Iris pigment epithelial cell (primary cell): ENCODE measurements at places on chromosomes 13 and 19.

GRCh38 chr13:110528371-110528770 lies 33.2 kb downstream of the RAB20 start:
- DNase-seq: peak; percentile 95

- DNase-seq: no peak
Measured at GRCh38 chr13:108444448-108444847, 174.9 kb downstream of the TNFSF13B start.

DNA sequence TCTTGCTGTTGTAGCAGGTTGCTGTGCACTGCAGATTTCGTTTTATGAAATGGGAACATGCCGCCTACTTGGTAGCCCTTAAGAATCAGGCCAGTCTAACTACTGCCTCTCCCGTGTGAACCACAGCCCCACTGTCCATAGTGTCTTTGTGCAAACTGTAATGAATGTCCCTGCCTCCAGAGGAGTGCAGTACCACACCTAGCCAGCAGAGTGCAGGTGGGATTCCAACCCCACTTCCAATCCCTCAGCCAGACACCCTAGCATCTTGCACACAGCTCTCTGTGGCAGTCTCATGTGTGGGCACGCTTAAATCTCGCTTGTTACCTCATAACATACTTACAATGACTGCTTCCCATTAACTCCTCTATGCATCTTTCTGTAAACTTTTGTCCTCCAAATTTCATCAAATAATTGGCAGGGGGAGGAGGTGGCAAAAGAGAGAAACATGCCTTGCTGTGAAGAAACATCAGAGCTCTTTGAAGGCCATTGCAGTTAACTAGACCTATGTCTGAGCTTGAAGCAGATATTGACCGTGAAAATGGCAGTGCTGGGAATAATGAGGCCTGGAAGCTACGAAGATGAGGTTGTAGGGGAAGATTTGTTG lies 47.2 kb downstream of the ZAR1L start:
- DNase-seq: peak; percentile 12

DNA sequence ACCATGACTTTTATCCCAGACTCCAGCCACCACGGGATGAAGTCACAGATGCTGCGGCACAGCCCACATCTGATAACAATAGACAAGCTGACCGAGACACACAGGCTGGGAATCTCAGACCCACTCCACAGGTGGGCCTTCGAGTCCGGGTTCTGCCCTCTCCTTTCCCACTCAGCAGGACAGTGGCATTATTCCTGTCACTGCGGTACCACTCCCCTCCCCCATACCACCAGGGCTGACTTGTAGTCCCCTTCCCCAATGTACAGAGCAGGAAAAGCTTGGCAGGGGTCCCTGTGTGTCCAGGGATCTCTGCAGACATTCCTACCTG lies 179 bp upstream of the AMER2 start:
- no peak for DNase-seq

GRCh38 chr19:49953416-49953815 lies 7.6 kb downstream of the SIGLEC11 start:
- DNase-seq: peak; percentile 13

GRCh38 chr19:548886-549830 lies 5.3 kb downstream of the GZMM start:
- DNase-seq: no peak

DNA sequence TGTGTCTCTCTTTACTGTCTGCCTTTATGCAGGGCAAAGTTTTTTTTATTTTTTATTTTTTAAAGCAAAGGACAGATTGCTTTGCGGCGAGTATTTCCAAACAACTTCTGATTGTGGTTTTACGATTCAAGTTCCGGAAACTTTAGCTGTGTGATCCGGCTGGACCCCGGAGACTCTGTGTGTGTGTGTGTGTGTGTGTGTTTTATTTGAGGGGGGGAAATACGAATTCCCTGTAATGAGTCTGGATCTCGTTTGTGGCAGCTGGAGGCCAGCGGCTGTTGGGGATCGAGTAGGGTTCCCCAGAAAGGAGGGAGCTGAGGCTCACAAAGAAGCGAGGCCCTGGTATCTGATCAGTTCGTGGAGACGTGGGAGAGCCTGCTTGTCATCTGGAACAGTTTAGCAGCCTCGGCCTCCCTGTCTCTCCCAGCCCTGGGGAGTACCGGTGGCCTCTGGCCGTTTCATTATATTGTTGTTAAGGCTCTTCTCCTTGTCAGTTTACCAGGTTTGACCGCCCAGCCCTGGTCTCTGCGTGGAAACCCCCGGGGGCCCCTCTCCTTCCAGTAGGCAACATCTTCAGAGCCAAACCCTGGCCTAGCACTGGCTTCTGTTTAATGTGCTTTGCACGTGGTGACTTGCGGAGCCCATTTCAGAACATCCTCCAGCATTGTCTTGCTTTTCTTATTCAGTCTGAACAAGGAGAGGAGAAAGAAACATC lies 1.3 kb downstream of the FARP1 start:
- peak; percentile 66 for DNase-seq

DNA sequence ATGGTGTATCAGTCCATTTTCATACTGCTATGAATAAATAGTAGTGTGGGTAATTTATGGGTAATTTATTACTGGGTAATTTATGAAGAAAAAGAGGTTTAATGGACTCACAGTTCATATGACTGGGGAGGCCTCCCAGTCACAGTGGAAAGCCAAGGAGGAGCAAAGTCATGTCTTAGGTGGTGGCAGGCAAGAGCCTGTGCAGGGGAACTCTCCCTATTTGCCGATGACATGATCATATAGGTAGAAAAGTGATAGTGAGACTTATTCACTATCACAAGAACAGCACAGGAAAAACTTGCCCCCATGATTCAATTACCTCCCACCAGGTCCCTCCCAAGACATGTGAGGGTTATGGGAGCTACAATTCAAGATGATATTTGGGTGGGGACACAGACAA lies 1137.7 kb downstream of the UQCRFS1 start:
- DNase-seq: no peak

GRCh38 chr13:63409791-63410351 lies 1994.2 kb upstream of the PCDH20 start:
- DNase-seq: no peak

DNA sequence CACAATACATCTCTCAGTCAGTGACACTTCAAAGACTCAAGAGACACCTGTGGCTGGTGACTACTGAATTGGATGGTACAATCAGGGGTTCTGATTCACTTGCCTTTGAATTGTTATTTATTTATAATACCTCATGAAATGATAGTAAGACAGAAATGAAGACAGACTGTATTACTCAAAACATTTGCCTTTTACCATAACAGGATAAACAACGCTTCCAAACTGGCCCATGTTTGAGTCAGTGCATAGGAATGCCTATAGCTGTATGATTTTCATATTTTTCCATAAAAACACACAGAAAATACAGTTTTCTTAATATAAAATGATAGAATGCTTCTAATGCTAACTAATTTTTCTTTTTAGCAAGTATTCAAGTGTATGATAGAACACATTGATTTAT lies 59.5 kb upstream of the FGF14 start:
- peak; percentile 44 for DNase-seq

DNA sequence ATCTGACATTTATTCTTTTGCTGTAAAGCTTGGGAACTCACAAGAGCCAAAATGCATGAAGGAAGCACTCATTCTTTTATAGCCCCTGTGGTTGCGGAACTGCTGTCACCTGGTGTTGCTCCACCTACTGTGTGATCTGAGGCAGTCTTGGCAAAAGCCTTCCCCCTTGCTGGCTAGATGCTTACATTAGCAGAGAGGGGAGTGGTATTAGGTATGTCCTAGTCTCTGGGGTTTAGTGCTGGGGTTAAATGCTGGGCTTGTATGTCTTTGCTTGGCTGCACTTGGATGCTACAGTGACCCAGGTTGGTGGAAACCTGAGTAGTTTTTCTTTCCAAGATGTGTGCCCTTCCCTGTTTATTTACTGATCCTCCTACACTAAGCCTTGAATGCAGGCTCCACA lies 99.3 kb downstream of the WDFY2 start:
- DNase-seq: no peak

DNA sequence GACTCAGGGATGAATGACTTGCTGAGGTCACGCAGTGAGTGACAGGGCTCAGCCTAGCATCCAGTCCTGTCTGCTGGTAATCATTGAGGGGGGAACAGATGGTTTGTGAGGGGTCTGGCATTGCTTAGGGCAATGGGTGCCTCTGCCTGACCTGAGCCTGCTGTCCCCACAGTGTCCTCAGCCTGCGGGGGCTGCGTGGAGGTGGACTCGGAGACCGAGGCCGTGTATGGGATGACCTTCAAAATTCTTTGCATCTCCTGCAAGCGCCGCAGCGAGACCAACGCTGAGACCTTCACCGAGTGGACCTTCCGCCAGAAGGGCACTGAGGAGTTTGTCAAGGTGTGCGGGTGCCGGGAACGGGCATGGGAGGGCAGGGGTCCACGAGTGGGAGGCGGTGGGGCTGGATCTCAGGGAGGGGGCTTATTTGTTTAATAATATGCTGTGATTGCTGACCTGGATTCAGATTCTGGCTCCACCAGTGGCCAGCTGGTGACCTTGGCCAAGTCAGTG lies 2.1 kb downstream of the SCN1B start:
- no peak for DNase-seq

GRCh38 chr19:5255602-5256231 lies 84.9 kb downstream of the PTPRS start:
- DNase-seq: no peak

GRCh38 chr19:50450369-50451222 lies 17.9 kb downstream of the MYBPC2 start:
- no peak for DNase-seq

DNA sequence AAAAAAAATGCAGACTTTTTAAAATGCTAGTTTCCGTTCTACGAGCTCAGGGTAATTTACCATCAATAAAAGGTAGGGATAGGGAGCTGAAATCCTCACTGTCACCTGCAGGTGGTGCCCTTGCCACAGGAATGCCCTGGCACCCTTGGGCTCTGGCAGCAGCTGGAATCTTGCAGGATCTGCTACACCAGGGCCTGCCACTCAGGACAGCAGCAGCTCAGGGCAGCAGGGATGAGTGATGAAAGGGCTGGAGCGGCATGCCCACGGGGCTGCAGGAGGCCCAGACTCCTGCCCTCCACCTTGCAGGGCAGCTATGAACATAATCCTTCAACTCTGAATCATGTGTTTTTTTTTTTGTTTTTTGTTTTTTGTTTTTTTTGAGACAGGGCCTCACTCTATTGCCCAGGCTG lies 54.0 kb downstream of the GNG7 start:
- peak; percentile 70 for DNase-seq

DNA sequence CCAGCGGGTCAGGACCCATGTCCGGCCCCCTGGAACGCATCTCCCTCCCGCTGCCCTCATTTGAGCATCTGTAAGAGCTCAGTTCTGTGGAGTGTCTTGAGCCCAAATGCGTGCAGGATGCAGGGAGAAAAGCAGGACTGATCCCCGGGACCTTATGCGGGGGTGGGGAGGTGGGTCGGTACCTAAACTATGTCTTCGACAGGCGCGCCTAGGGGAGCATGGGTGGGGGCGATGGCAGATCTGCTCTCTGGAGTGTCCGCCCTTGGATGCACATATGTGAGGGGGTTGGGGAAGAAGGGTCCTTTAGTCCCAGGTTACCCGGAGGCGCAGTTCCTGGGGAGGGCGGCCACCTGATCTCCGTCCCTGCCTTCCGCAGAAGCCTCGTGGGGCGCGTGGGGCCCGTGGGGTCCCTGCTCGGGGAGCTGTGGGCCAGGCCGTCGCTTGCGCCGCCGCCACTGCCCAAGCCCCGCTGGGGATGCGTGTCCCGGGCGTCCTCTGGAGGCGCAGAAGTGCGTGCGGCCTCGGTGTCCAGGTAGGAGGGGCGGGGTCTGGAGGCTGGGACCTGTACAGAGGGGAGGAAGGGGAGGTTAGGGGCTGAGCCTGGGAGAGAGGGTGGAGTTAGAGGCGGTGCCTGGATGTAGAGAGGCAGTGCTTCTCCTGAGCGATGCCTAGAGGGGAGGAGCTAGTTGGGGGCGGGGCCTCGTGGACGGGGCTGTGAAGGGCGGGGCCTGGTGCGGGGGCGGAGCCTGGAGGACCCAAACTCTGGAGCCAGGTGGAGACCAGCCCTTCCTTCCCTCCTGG lies 2.9 kb downstream of the CILP2 start:
- DNase-seq: peak; percentile 50

- no peak for DNase-seq
Measured at GRCh38 chr19:47179653-47180310, 49.1 kb downstream of the SAE1 start.

- DNase-seq: peak; percentile 28
Measured at GRCh38 chr13:109737606-109738005, 48.8 kb downstream of the IRS2 start.

- DNase-seq: peak; percentile 42
Measured at GRCh38 chr19:56566904-56567273, 379 bp upstream of the ZNF470 start.

GRCh38 chr19:41426952-41427646 lies at the start of gene B3GNT8:
Gene B3GNT8, minus strand, starts transcription at chr19:41427374. Its CDS starts 596 bp downstream, at chr19:41426778.
- DNase-seq: peak; percentile 74

DNA sequence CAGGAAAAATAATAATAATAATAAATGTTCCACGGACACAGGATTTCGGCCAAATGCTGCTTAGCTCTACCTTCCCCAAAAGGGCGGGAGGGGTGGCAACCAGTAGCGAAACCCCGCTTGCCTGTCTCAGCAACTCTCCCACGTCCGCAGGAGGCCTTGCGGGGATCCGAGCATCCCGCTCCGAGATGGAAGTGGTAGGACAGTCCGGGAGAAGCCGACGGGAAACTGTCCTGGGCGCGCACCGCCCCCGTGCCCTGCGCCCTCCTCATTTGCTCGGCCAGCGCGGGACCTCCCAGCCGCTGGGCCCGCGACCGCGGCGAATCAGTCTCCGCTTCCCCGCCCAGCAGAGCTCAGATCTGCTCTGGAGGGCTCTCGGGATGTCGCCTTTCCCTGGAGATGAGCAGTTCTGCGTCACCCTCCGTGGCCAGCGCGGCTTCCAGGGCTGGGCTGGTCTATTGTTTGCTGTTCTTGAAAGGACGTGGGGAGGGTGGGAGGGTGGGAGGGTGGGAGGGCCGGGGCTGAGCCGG lies 48.9 kb upstream of the PABPC3 start:
- DNase-seq: peak; percentile 22

DNA sequence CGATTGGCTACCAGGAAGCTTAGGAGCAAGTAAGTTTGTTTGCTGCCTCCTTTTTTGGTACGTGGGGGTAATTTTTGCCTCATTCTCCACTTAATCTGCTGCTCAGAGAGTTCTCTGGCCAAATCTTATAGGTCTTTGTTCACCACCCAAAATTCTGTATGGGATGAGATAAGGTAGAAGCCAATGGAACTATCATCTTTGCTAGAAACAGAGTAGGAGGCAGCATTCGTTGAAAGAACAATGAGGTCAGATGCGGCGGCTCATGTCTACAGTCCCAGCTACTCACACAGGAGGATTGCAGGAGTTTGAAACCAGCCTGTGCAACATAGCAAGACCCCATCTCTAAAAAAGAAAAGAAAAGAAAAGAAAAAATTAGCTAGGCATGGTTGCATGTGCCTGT lies 5.0 kb upstream of the DNAAF3 start:
- DNase-seq: no peak
